ENCODE measurements at places on chromosomes 3 and 15. TPM values are rescaled to one million over a fixed set of nuclear protein-coding genes. Genes with fewer than 3 reads are reported as not detected.
A peak's percentile ranks its signal among the peaks of the same experiment; 100 is the strongest.

DNA sequence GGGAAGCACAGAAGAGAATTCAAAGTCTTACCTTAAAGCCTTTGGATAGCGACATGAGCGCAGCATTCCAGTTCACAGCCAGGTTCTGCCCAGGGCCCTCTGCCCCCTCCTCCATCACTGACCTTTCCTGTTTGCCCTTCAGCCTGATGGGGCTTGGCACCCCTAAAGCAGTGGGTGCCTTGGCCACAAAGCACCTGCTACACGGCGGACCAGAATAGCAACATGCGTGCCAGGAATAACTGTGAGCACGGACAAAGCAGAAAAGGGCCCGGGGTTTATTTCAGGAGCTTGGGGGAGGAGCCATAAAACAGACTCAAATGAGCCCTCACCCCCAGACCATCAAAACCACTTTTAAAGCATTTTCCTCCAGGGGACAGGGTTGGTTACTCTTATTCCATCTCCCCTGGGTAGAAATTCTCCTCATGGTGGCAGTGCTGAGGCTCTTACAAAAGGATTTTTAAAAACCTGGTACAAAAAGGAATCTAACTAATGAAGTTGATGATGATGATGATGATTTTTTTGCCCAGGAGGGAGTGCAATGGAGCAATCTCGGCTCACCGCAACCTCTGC lies 135.4 kb downstream of the KLF13 start:
- no peak for DNase-seq

DTX3L gene
- polyA plus RNA-seq = 2.3 TPM

DNA sequence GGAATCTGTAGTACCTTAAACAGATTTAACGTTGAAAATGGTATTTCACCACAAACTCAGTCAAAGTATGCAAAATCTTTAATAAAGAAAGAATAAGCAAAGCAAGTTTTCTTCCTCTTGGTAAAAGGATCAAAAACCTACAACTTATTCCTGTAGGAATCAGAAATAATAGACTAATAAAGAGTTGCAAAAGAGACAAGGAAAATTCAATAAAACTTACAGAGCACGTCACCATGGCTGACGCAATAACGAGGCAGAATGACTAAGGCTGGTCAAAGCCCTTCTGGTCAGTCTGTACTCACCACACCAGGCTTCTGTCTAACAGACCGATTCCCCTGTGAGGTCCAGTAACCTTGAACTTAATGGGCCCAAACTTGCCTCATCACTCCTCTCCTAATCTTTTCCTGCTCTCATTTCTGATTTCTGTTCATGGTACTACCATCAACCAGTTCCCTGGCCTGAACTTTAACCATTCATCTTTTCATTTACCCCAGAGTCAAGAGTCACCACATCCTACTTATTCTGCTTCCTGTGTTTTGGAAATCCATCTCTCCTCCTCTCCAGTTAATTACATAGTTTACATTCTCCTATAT lies 5.0 kb downstream of the MASP1 start:
- DNase-seq = no peak

DNA sequence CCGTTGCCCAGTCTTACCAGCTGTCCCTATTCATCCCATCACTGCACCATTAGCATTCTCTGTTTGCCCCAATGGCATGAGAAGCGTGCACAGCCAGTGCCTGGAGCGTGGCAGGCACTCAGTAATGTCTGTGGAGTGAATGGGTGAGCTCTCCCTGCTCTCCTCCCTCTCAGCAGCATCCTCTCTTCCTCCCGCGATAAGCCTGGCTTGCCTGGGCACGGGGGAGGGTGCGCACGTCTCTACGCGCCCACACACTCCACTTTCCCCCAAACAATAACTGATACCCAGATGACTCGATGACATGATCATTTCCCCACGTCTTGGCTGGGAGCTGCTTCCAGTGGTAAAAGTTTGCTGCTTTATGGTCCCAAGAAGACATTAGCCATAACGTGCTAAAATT lies 81.8 kb upstream of the LINGO1 start:
- DNase-seq = no peak

GRCh38 chr3:30193625-30194044 lies 412.8 kb upstream of the TGFBR2 start:
- no peak for DNase-seq

- no peak for DNase-seq
These were observed 11.1 kb downstream of the LRTM1 start for GRCh38 chr3:54916732-54917131.

DNA sequence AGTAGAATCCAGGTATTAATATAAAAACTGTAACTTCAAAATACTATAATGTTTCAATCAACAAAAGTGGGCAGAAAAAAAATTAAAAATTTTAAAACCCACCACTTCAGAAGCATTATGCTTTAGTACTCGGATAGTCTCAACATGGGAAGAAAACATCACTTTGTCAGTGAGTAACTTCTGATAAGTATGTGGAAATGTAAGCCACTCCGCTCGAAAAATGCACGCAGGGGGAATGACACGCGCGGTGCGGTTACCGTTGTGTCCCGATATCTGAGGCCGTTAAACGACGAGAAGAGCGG lies 656 bp downstream of the NGLY1 start:
- DNase-seq = no peak

MYRIP gene
- polyA plus RNA-seq = 6.7 TPM

ACAD11 gene
- polyA plus RNA-seq = 13.1 TPM

DNA sequence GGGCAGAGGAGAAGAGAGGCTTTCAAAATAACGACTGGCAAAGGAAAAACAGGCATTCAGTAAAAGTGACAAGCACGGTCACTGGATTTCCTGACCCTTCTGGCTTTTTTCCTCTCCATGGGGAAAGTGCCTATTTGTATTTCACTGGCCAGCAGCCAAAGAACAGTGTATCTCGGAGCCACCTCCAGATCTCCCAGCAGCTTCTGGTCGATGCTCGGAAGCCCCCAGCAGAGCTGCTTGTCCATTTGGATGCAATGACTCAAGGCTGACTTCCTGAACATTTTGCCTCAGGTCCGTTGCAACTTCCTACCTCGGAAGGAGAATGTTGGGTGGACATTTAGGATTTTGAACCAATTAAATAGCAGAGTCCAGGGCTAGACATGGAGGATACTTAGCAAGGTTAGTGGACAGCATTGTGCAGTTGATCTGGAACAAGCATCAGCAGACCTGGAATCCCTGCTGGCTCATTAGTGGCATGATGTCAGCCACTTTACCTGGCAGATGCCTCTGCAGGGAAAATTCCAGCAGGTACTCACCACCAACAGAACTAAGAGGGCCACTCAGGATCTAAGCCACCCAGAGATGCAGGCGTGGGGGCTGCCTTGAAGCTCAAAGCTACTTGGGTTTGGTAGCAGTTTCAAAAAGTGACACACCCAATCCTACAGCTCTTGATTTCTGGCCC lies 1.1 kb downstream of the FAM107A start:
- DNase-seq = peak; percentile 52

- DNase-seq = peak; percentile 59
These were observed 45.2 kb downstream of the ATP2B2 start for GRCh38 chr3:10459954-10460754.

- DNase-seq = no peak
These were observed 5.1 kb downstream of the ONECUT1 start for GRCh38 chr15:52784799-52785671.
